Stimulated activated CD8-positive, alpha-beta memory T cell treated with anti-CD3 and anti-CD28 coated beads, Interleukin-15, amount 100 ng/mL, for 1 hour (primary cell): ENCODE measurements at places on chromosomes 6 and 20.
A peak's percentile ranks its signal among the peaks of the same experiment; 100 is the strongest.

DNA sequence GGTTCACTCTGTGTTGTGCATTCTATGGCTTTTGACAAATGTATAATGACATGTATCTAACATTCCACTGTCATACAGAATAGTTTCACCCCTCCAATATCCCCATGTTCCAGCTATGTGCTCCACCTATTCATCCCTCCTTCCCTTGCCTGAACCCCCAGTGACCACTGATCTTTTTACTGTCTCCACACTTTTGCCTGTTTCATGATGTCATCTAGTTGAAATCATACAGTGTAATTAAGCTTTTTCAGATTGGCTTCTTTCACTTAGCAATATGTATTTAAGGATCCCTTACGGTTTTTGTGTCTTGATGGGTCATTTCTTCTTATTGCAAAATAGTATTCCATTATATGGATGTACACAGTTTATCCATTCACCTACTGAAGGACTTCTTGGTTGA is 39.8 kb downstream of the TGM6 start:
- DNase-seq: no peak

DNA sequence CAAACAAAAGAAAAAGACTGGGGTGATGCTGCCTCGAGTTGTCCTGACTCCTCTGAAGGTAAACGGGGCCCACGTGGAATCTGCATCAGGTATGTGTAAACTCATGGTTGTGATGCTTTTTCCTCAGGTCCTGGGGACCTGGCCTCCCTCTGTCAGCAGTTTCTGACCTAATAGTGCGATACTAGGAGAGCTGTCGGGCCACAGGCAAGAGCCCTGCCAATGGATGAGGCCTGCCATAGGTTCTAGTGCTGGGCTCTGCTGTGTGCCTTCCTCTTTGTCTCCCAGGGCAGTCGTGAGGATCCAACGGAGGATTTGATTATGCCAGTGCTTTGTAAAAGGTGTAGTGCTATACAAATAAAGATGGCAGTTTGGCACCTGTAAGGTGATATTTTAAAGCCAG is 71.2 kb downstream of the ASXL1 start:
- DNase-seq: no peak

- DNase-seq: no peak
Measured at GRCh38 chr6:84052204-84052882, 18.8 kb downstream of the MRAP2 start.

GRCh38 chr6:166936079-166936787 is 20.1 kb downstream of the RNASET2 start:
- DNase-seq: no peak

DNA sequence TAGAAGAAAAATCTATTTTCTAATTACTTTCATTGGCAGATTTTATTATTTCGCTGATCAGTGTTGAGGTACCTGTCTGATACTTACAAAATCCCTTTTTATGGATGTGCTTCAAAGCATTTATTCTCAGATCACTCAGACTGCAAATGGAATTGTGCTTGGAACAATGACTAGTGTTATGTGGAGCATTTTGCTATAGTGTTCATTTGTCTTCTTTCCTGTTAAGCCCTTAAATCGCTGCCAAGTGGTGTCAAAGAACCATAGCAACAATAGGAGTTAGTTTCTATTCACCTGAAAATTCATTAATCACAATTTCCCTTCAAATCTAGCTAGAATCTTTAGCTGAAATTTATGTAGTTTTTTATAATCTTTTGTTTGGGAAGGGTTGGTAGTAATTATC is 29.8 kb downstream of the SMPDL3A start:
- DNase-seq: no peak

DNA sequence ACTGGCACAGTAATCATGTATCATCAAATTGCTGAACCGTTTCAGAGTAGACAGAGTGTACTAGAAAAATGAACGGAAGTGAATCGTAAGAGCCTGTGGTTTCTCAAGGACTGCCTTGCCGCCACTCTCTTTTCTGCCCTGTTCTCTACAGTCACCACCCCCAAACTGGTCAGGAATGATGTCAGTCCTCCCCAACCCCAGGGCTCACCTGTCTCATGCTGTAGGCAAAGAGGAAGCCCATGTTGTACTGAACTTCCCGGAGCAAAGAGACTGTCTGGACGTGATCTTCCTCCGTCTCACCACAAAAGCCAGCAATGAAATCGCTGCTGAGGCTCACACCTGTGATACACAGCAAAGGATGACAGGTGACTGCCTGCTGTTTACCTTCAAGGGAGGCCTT is 31.0 kb downstream of the CDK5RAP1 start:
- DNase-seq: peak; percentile 10

DNA sequence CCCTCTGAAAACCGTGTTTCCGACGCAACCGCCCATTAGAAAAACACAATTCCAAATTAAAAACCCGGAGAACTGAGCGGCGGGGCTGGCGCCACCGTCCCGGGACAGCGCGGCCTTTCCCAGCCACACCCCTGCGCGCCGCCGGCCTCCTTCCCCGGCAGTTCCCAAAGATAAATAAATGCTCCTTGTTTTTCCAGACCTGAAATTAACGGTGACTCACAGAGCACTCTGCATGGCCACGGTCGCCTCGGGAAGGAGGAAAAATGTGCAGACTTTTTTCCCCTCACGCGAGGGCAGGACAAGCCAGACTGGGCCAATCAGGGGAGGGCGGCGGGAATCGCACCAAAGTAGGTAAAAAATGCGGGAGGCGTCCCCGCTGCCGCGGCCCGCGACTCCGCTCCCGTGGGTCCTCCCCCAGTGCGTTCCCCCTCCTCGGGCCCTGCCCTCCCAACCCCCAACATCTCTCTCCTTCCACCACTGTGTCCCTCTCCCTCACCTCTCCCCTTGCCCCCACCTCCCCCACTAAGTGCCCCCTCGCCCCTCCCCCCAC is 828 bp upstream of the DSTN start:
- DNase-seq: no peak

- no peak for DNase-seq
Measured at GRCh38 chr20:46014517-46015396, 6.0 kb downstream of the MMP9 start.

DNA sequence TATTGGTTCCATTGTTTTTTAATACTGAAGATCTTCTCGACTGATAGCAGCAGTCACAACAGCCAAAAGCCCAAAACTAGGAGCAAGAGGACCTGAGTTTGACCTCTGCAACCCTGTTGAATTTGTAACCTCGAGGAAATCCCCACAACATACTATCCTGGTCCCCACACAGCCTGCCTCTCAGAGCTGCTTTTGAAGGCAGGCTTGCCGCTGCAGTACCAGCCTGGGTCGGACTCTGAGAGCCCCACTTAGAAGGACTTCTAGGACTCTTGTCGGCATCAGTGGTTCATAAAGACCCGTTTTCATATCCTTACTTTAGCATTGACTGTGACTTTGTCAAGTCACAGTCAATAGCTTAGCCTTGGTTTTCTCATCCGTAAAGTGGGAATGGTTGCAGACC is 49.3 kb downstream of the EBF4 start:
- DNase-seq: no peak

DNA sequence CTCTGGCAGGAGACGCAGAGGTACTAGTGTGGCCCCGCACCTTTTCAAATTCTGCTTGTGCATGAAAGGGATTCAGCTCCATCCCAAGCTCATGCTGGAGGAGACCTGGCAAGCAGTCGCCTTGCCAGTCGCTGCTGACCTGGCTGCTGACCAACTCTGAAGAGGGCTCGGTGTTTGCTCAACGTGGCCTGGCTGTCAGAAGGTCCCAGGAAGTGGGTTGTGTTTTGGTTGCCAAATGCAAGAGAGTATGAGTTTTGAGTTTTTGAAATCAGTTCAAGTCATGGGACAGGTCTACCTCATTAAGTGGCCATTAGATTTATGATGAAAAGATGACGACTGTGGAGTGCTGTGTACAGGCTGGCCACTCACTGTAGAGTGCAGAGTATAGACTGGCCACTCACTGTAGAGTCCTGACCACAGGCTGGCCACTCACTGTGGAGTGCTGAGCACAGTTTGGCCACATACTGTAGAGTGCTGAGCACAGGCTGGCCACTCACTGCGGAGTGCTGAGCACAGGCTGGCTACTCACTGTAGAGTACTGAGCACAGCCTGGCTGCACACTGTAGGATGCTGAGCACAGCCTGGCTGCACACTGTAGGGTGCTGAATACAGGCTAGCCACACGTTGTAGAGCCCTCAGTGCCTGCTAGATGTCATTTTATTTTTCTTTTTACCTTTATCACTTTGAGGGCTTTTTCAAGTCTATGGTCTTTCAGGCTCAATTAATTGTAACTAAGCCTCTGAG is 193.9 kb downstream of the ZNF217 start:
- no peak for DNase-seq

- no peak for DNase-seq
Measured at GRCh38 chr6:12886961-12887775, 170.6 kb downstream of the PHACTR1 start.

- DNase-seq: no peak
Measured at GRCh38 chr20:45905505-45906079, 6.4 kb downstream of the PLTP start.

GRCh38 chr6:49892280-49892679 is 25.9 kb upstream of the CRISP1 start:
- DNase-seq: no peak
